ENCODE measurements at places on chromosomes 3 and 15.

DNA sequence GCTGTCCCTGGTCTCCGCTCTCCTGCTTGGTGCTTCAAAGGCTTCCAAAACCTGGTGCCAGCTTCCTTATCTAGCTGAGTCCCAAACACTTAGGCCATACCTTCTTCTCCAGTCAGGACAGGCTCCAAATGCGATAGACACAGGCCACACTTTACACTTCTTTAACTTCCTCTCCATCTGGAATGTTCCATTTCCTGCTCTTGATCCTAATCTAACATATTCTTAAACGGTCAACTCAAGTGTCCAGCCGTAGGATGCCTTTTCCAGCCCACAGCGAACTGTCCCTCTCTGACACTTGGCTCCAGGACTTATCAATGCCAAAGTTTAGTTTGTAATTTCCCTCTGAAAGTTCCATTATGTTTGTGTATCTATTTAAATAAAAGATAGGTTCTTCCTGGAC is 19.2 kb upstream of the PLA2G4F start:
- no peak for DNase-seq

DNA sequence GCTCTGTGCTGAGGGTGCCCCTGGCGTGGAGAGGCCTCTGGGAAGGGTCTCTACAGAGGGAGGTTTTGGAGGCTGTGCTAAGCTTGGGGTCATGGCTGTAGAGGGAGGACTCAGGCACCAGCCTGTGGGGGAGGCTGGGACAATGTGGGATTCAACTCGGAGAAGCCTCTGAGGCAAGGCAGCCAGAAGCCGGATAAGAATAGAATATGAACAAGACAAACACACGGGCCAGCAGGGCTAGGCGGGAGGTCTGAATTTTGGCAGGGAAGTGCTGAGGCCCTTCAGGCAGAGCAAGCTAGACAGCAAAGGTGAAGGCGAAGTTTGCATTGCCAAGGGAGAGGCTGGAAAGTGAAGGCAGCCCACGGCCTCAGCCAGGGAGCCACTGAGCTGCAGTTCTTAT is 612.1 kb upstream of the NR2F2 start:
- DNase-seq, result no peak

DNA sequence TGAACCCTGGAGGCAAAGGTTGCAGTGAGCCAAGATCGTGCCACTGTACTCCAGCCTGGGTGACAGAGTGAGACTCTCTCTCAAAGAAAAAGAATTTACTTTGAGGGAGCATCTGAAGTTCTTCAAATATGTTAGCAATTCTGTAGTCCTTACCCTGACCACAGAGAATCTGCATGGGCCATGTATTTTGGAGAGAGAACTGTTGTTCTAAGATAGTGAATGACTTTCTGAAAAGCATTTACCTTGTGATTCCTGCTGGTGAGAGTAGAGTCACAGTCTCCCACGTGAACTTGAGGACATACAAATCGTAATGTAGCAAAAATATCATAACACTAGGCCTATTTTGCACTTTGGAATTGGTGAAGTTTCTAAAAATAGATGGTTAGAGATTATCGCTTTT is 3.9 kb downstream of the BRK1 start:
- DNase-seq, result no peak

DNA sequence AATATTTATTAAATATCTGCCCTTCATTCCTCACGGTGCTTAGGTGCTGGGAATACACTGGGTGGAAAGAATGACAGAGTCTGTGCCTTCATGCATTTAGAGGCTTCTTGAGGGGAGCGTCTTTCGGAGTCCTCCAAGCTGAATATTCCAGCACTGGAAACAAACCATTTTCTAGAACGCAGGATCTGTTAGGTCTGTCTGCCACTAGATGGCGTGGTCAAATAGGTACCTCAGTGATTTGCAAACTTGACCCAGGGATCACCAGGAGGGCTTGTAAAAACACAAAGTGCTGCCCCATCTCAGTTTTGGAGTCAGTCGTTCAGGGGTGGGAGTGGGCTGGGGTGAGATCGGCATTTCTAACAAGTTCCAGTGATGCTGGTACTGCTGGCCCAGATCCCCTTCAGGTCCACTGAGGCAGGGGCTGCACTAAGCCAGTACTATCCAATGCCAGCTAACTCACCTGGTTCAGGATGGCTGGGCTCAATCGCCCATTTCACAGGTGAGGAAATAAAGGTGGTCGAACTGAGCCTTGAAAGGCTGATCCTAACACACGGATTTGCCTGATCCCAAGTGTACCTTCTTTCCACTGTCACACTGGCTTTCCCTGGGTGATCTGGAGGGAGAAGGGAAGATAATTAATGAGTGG is 14.8 kb downstream of the ARNT2 start:
- DNase-seq, result no peak

DNA sequence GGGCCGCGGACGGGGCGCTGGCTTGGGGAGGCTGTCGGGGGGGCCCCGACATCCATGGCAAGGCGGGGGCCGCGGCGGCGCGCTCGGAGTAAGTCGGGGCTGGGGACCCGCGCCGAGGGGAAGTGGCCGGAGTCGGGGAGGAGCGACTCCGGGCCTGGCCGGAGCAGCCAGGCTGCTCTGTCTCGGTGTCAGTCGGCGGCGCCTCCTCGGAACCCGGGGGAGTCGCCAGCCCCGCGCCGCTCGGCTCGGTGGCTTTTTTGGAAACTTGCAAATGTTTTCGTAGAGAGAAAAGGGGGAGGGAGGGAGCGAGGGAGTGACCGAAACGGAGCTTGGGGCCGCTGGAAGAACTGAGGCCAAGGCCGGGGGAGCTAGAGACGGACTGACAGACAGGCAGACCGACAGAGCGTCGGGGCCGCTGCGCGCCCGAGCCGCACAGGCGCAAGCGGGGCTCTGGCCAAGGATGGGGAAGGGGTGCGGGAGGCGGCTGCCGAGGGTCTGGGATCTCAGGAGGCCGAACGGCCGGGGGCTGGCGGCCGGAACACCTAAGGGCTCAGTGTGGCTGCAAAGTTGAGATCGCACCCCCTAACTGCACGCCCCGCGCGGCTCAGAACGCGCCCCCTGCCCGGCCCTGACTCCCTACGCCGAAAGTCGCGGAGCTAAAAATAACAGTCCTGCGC is 5.0 kb downstream of the PTH1R start:
- no peak for DNase-seq

DNA sequence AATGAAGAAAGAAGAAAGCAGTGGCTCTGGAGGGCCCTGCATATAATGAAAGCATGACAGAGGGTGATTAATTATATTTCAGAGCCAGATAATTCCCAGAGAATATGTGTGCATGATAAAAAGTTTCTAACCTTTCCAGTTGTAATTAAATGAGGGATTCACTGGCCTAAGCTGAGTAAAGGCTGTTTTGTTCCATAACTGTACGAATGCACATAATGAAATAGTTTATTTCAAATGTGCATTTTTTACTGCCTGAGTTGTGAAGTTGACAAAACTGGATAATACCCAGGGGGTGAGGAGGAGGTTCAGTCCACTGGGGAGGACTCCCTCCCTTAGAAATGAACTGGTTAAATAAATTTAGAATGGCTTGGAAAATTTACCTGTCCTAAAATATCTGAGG is 616.4 kb downstream of the TAFA4 start:
- no peak for DNase-seq

DNA sequence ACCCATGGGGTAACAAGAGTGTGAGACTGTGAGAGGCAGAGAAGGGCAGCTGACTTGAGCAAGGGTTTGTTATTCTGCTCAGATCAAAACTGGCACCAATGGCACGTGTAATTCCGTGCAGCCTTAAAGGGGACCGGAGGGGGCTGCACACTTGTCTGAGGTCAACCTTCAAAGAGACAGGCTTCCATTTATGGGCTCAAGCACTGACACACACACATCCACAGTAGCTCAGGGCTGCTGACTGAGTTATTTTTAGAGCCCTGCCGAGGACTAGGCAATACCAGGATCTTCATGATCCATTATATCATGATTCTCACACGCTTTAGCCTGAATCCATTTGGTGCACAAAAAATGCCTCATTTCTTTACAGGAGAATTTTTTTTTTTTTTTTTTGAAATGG is 20.6 kb upstream of the SPTBN5 start:
- no peak for DNase-seq

DNA sequence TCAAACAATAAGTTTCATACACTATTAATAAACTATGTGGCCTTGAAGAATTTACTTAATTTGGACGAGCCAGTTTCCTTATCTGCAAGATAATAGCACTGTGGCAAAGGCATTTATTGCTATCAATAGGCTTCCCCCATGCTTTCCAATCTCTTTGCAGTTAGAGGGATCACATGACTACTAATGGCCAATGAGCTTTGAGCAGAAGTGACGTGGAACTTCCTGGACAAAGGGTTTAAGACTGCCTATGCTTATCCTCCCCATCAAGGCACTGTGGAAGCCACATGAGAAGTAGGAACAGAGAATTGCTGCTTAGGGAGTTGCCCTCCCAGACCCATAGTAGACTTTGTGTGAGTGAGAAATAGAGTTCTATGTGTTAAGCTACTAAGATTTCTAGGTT is 16.7 kb upstream of the ZMAT3 start:
- no peak for DNase-seq

- DNase-seq, result no peak
Measured at GRCh38 chr3:51382947-51383578, 2.0 kb upstream of the MANF start.

GRCh38 chr3:129602730-129603560 is 3.5 kb downstream of the PLXND1 start:
- no peak for DNase-seq

GRCh38 chr3:110710603-110711002 is 361.0 kb upstream of the NECTIN3 start:
- DNase-seq, result no peak

- no peak for DNase-seq
Measured at GRCh38 chr15:100256101-100256969, 85.4 kb downstream of the ADAMTS17 start.

DNA sequence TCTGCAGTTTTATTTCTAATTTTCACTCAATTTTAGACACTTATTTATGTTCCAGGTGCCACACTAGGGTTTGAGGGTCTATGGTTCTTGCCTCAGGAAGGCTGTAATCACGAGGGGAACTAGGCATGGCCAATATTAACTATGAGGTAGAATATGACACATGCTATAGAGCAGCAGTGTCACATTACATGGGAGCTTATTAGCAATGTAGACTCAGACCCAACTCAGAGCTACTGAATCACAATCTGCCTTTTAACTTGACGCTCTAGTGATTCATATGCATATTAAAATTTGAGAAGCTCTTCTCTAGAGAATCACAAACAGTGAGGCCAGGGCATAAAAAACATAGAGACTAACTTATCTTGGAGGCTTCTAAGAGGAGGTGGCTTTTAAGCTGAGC is 32.8 kb upstream of the MRPL3 start:
- no peak for DNase-seq

DNA sequence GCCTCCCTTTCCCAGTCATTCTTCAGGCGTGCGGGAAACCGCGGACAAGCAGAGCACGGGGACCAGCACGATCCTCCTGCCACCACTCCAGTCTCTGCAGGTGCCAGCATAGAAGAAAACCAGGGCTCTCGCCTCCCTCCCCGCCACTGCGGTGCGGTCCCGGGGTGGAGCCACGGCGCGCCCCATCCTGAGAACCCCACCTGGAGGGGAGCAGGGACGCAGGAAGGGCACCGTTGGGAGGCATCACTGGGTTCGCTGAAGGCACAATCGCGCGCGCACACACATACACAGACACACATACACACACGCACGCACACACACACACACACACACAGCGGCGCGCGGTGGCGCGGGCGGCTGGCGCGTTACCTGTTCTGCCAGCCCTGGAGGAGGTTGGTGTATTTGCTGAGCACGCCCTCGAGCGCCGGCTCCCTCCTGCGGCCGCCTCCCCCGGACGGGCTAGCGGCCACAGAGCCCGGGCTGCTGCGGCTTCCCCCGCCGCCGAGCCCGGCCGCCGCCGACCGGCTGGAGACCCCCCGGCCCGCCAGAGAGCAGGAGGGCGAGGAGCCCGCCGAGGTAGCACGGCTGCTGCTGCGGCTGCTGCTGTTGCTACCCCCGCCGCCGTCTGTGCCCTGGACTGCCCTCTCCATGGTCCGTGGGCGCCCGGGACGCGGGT is 394 bp downstream of the OSBPL10 start:
- no peak for DNase-seq

DNA sequence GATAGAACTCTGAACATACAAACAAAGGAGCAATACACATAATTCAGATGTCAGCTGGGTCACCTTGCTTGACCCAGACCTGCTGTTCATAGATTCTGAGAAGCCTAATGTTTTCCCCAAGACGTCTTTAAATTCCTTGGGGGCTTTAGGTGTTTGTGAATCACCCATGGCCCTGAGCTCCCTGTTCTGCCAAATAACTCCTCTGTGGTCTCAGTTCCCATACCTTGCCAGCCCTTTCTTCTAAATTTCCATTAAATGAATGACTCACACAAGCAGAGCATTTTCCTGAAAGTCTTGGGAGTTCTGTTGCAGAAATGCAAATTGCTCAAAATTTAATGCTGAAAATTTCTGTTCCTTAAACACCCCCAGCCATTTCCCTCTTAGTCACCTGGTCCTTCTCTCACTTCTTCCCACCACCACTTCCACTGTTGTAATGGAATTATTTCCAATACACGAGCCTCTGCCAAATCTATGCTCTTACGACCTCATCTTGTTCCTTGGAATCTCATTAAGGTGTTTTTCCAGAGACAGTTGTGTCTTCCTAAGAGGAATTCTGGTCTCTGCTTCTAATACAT is 33.4 kb upstream of the PSMD6 start:
- DNase-seq, result no peak

DNA sequence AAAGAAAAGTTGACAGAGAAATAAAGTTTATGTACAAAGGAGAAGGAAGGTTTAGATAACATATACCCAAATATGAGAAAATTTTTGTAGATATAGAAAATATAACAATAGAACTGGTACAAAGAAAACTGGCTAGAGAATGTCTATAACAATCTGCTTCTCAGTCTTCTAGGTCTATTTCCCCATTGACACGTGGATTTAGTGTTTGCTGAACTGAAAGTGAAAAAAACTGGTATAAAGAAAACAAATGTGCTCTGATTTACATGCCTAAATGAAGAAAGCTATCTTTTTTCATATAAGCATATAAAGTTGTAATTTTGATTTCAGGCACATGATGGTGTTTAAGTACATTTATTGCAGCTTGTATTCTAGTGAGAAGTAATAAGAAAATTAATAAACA is 9.8 kb downstream of the KCNMB2 start:
- DNase-seq, result no peak

DNA sequence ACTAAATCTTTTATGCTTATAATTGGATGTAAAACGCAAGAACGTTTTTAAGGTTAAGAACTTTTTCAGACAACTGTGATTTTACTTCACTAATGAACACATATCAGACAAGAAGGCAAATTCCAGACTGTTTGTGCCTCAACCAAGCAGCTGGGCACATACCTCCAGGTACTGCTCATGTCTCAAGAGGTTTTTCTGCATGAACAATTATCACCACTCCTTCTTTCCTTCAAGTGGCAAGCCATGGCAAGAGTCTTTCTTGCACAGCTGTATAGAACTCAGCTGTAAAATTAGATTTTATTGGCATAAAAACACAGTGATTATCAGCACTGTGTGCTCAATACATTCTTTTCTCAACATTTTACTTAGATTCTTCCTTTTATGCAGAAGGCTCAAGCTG is 64.3 kb downstream of the FNDC3B start:
- DNase-seq, result no peak

DNA sequence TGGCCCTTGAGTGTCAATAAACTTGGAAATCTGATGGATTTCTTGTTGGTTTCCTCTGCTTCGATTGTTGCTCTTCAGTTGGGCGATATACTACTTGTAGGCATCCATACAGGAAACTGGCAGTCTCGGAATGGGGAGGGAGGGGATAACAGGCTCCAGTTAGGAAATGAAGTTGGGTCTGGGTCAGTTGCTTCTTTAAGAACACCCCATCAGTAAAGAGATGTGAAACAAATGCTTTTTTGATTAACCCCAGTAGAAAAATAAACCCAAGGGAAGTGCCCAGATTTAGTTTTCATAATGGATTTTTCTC is 681 bp downstream of the CHMP2B start:
- no peak for DNase-seq

All from stimulated activated CD4-positive, alpha-beta T cell treated with anti-CD3 and anti-CD28 coated beads, Interleukin-15, amount 100 ng/mL, for 48 hours (primary cell).